ENCODE measurements at places on chromosomes 7 and 10. TPM values are rescaled to one million over a fixed set of nuclear protein-coding genes. Genes with fewer than 3 reads are reported as not detected.
A peak's percentile ranks its signal among the peaks of the same experiment; 100 is the strongest.

GRCh38 chr10:106959521-106959920 is 205.0 kb downstream of the SORCS1 start:
- DNase-seq = no peak
- H3K36me3 ChIP-seq = no peaks in the 10 kb centered on the region
- no peak overlapping the region for H3K4me3 ChIP-seq
- no peaks in the 10 kb centered on the region for H3K27me3 ChIP-seq
- H3K27ac ChIP-seq = no peak overlapping the region
- no peaks in the 10 kb centered on the region for H3K4me1 ChIP-seq

Gene HOXA9
- total RNA-seq = not detected

- no peak overlapping the region for H3K27ac ChIP-seq
- H3K4me1 ChIP-seq = no peaks in the 10 kb centered on the region
These were observed 196.0 kb downstream of the ELAPOR2 start for GRCh38 chr7:86863452-86863851.

Gene PAXIP1
- 27.3 TPM for total RNA-seq

Gene PNLIP
- total RNA-seq = 1.5 TPM

GRCh38 chr7:141739250-141739649 is 1.1 kb downstream of the SSBP1 start:
- H3K4me1 ChIP-seq = peaks cover 12% of the 10 kb centered on the region
- H3K27ac ChIP-seq = peak overlapping the region; percentile 98
- no peak for DNase-seq
- H3K36me3 ChIP-seq = peaks cover 49% of the 10 kb centered on the region

Gene ACSL5
- total RNA-seq = 2.4 TPM

GRCh38 chr7:20033621-20034400 is 183.4 kb downstream of the MACC1 start:
- no peaks in the 10 kb centered on the region for H3K4me1 ChIP-seq
- peak; percentile 5 for DNase-seq
- no peak overlapping the region for H3K27ac ChIP-seq
- H3K36me3 ChIP-seq = no peaks in the 10 kb centered on the region
- H3K27me3 ChIP-seq = no peaks in the 10 kb centered on the region

Gene CALHM3
- total RNA-seq = not detected

DNA sequence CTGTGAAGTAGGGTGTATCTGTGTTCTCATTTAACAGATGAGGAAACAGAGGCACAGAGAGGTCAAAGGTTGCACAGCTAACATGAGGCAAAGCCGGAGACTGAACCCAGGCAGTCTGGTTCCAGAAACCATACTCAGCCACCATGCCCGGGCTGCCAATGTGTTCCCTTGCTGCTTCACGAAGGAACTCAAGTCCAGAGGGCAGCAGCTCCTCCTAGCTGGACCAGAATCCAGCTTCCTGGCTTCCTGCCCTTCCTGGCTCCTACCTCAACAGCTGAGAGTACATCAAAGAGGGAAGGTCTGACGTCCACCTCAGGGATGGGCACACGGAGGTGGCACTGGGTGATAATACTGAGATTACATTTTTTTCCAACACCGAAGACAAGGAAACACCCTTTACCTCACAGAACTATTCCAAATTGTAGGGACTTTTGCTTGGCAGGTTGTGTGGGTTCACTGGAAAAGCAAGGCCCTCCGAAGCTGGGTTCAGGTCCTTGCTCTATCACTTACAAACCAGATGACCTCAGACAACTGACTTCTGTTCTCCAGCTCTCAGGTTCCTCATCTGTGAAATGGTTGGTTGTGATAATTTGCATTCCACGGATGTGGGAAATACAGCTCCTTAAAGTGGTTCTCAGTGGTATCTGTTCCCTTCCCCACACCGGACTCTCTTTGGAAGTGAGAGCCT is 154.1 kb upstream of the ZMIZ1 start:
- H3K4me3 ChIP-seq = no peak overlapping the region
- no peak for DNase-seq
- no peaks in the 10 kb centered on the region for H3K27me3 ChIP-seq
- no peaks in the 10 kb centered on the region for H3K36me3 ChIP-seq

DNA sequence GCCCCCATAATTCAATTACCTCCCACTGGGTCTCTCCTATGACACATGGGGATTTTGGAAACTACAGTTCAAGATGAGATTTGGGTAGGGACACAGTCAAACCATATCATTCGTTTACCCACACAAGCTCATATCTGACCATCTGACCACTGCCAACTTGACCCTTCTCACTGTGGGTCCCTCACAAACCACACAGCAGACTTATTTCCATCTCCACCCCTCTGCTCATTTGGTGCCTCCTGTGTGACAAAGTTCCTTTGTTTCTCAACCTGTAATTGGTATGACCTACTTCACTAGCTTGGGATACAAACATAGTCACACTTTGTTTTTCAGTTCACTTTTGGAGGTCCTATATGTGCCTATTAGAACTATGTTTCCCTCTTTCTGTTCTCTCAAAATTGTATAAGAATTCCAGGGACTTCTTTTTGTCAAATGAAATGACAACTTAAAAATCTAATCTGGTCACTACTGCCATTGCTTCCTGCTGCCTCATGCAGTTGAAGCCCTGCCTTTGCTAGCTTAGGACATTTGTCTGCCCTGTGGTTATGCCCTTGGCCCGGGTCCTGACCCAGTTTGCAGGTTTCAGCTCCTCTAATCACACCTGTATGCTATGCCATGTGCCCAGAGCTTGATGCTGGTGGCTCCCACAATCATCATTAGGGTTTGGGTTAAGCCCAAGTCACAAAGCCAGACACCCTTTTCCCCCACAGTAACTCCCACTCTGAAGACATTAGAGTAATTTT is 69.9 kb downstream of the PPP1R3C start:
- H3K27me3 ChIP-seq = no peaks in the 10 kb centered on the region
- H3K36me3 ChIP-seq = no peaks in the 10 kb centered on the region
- no peaks in the 10 kb centered on the region for H3K4me1 ChIP-seq
- no peak overlapping the region for H3K4me3 ChIP-seq
- no peak for DNase-seq

- no peaks in the 10 kb centered on the region for H3K36me3 ChIP-seq
- no peaks in the 10 kb centered on the region for H3K27me3 ChIP-seq
- peak overlapping the region; percentile 95 for H3K27ac ChIP-seq
- no peak for DNase-seq
- H3K4me3 ChIP-seq = no peak overlapping the region
- H3K4me1 ChIP-seq = peaks cover 72% of the 10 kb centered on the region
These were observed 25.5 kb downstream of the GTF2IRD1 start for GRCh38 chr7:74479066-74479781.

DNA sequence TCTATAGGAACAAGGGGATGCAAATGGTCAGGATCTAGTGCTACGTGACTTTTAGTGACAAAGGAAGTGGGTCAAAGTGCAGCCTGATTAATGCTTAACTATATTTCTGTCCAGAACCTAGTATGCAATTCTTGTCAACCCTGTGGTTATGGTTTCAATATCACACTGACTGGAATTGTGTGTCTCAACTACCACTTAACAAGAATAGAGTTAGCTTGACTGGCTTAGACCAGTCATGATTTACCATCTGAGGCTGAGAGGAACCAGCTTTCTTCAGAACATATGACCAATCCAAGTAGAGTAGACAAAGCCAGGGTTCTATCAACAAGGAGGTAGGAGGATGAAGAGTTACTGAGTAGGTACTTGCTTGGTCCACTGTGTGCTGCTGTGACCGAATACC is 54.4 kb downstream of the MYPN start:
- DNase-seq = no peak
- no peaks in the 10 kb centered on the region for H3K4me1 ChIP-seq
- H3K27ac ChIP-seq = no peak overlapping the region
- no peak overlapping the region for H3K4me3 ChIP-seq
- no peaks in the 10 kb centered on the region for H3K27me3 ChIP-seq

Gene LUC7L2
- total RNA-seq = 110 TPM

GRCh38 chr10:43002596-43002995 is 74.3 kb upstream of the RET start:
- no peak overlapping the region for H3K4me3 ChIP-seq
- H3K36me3 ChIP-seq = no peaks in the 10 kb centered on the region
- no peak overlapping the region for H3K27ac ChIP-seq
- no peaks in the 10 kb centered on the region for H3K4me1 ChIP-seq
- DNase-seq = no peak
- peaks cover 2% of the 10 kb centered on the region for H3K27me3 ChIP-seq

DNA sequence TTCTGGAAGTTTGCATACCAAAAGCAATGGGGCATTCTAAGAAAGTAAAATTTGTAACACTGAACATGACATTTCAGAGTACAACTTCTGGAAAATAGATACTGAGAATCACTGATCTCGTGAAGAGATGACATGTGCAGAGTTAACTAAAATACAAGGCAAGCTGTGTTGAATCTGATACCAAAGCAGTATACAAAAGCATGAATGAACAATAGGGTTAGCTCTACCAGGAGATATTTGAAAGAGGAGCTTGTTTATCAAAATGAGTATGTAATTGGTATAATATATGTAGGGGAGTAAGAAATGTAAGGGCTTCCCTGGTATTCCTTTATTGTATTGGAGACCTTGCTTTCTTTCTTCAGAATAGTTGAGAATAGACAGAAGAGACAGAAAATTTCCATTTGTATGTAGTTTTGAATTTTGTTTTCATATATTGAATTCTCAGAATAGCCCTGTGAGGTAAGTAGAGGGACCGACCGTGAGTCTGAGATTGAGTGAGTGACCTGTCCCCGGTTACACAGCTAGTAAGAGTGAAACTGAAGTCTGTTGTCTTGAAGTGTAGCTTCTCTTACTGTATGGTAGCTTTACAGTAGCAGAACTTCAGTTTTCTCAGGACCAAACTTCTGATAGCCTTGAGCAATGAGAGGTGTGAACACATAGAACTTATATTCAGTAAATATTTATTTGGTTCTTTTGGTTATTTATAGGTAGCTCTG is 5.0 kb downstream of the HBP1 start:
- H3K36me3 ChIP-seq = no peaks in the 10 kb centered on the region
- DNase-seq = no peak
- peaks cover 4% of the 10 kb centered on the region for H3K4me1 ChIP-seq

- peak overlapping the region; percentile 91 for H3K4me3 ChIP-seq
- peaks cover 3% of the 10 kb centered on the region for H3K4me1 ChIP-seq
- no peak for DNase-seq
- H3K36me3 ChIP-seq = no peaks in the 10 kb centered on the region
- H3K27ac ChIP-seq = peak overlapping the region; percentile 91
These were observed 488 bp downstream of the ARMC10 start for GRCh38 chr7:103075337-103075918.

GRCh38 chr7:116273918-116274301 is 63.6 kb downstream of the TES start:
- H3K36me3 ChIP-seq = no peaks in the 10 kb centered on the region
- no peak overlapping the region for H3K4me3 ChIP-seq
- no peak for DNase-seq
- H3K27me3 ChIP-seq = no peaks in the 10 kb centered on the region
- H3K4me1 ChIP-seq = peaks cover 42% of the 10 kb centered on the region

DNA sequence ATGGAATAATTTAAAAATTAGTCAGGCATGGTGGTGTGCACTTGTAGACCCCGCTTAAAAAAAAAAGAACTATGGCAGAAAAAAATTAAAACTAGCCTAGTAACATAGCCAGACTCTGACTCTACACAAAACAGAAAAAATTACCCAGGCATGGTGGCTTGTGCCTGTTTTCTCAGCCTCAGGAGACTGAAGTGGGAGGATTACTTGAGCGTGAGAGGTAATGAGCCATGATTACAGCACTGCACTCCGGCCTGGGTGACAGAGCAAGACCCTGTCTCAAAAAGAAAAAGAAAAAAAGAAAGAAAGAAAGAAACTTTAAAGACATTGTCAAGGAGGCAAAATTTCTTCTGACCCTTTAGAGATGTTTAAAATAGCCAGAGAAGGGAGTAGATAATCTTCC is 109.0 kb upstream of the TMEM106B start:
- DNase-seq = no peak
- H3K27me3 ChIP-seq = no peaks in the 10 kb centered on the region
- no peak overlapping the region for H3K4me3 ChIP-seq
- H3K36me3 ChIP-seq = no peaks in the 10 kb centered on the region
- peaks cover 17% of the 10 kb centered on the region for H3K4me1 ChIP-seq

Gene SHTN1
- 67.8 TPM for total RNA-seq

GRCh38 chr10:70078329-70078728 is 25.7 kb downstream of the MACROH2A2 start:
- H3K4me3 ChIP-seq = no peak overlapping the region
- H3K27ac ChIP-seq = no peak overlapping the region
- H3K4me1 ChIP-seq = no peaks in the 10 kb centered on the region
- no peaks in the 10 kb centered on the region for H3K36me3 ChIP-seq
- no peak for DNase-seq

DNA sequence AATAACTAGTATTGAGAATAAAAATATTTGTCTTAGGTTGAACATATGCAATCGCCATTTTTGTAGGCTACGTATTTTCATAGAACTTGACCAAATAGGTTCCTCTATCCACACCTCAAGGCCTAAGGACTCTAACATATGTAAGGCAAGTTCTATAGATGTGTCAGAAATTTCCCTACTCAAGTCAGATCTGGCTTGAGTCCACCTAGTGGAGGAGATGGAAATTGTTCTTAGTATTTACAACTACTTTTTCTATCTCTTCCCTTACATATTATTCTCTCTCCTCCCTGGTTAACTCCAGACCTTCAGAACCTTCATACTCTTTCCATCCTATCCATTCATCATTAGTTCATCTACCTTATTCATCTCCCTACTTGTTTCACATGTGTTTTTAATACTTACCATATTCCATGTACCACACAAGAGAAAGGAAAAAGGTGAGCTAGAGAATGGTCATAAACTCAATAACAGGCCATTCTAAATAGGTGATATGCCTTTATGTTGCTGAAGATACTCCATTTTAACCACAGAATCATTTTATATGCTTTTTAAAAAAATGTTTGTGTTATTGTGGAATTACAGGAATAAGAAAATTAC is 174.5 kb upstream of the HDAC9 start:
- peak; percentile 38 for DNase-seq
- H3K36me3 ChIP-seq = no peaks in the 10 kb centered on the region
- H3K27me3 ChIP-seq = no peaks in the 10 kb centered on the region
- no peak overlapping the region for H3K27ac ChIP-seq

- H3K36me3 ChIP-seq = no peaks in the 10 kb centered on the region
- peak; percentile 48 for DNase-seq
- H3K27ac ChIP-seq = peak overlapping the region; percentile 78
- H3K27me3 ChIP-seq = no peaks in the 10 kb centered on the region
- peaks cover 56% of the 10 kb centered on the region for H3K4me1 ChIP-seq
These were observed 262.8 kb upstream of the KLF14 start for GRCh38 chr7:130996833-130997231.

GRCh38 chr7:7639847-7640220 is 718 bp upstream of the UMAD1 start:
- DNase-seq = no peak
- peak overlapping the region; percentile 97 for H3K27ac ChIP-seq
- no peaks in the 10 kb centered on the region for H3K27me3 ChIP-seq

Data from Panc1 (cell line).